Esophagus squamous epithelium (tissue), 5 donors: ENCODE measurements at places on chromosomes 2 and 18.

GRCh38 chr2:159759577-159759976 is 38.4 kb downstream of the CD302 start:
- no peak for DNase-seq

DNA sequence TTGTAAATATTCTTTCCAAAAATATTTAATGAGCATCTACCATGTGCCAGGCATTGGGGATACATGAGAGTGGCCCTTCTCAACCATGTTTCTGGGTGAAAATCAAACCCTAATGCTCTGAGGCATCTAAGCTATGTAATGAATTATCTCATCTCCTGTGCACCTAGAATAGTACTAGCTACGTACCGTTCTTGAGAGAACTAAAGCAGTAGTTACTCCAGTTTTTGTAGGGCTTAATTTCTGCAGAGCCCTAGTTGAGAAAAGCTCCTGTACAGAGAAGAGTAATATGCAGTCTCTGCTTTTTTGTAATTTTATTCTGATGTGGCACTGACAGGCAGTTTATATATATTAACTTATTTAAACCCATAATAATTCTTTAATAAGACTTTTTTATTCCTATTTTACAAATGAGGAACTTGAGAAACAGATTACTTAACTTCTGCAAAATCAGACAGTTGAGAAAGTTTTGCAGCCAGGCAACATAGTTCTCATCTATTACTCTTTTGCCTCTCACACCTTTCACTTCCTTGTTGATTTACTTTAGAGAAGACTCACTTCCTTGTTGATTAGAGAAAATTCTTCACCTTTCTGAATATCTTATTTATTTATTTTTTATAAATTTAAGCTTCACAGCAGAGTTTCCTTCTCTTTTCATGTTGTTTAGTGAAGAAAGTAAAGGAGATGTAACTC is 3.1 kb downstream of the SPOPL start:
- DNase-seq, result no peak

- no peak for DNase-seq
These were observed 20.3 kb upstream of the CYP1B1 start for GRCh38 chr2:38095996-38096861.

DNA sequence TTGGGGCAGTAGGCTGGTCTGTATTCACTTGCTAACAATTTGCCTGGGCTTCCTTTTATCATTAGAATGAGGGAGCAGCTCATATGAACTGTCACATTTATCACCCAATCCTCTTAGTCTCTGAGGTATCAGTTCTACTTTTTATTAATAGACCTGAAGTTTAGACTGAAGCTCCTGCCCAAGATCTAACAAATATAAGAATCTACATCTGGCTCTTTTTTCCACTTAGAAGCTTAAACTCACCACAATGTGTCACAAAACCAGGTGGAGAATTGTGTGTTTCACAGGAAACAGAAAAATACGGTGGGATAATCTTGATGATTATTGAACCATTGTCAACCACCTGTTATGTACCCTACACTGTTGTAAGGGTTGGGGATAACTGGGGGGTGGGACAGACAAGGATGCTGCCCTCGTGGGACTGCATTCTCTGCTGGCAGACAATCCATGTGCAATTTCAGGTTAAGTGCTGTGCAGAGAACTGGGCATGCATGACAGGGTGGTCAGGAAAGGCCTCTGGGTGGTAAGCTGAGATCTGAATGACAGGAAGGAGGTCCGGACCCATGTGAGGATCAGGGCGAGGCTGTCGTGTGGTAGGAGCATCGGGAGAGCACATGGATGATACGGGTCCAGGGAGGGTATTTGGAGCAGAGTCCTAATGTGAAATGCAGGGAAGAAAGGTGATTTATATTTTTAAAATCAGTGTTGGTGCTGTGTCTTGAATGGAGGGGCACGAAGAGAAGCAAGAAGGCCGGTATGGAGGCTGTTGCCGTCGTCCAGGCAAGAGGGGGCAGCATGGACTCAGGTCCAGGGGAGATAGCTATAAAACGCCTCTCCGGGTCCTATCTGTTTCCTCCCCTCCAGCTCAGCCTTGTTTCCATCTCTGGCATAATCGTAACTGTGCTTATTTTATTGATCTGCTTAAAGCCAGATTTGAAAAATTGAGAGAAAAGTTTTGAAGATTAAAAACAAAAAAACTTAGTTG is 17.6 kb downstream of the MYL12B start:
- DNase-seq, result no peak

DNA sequence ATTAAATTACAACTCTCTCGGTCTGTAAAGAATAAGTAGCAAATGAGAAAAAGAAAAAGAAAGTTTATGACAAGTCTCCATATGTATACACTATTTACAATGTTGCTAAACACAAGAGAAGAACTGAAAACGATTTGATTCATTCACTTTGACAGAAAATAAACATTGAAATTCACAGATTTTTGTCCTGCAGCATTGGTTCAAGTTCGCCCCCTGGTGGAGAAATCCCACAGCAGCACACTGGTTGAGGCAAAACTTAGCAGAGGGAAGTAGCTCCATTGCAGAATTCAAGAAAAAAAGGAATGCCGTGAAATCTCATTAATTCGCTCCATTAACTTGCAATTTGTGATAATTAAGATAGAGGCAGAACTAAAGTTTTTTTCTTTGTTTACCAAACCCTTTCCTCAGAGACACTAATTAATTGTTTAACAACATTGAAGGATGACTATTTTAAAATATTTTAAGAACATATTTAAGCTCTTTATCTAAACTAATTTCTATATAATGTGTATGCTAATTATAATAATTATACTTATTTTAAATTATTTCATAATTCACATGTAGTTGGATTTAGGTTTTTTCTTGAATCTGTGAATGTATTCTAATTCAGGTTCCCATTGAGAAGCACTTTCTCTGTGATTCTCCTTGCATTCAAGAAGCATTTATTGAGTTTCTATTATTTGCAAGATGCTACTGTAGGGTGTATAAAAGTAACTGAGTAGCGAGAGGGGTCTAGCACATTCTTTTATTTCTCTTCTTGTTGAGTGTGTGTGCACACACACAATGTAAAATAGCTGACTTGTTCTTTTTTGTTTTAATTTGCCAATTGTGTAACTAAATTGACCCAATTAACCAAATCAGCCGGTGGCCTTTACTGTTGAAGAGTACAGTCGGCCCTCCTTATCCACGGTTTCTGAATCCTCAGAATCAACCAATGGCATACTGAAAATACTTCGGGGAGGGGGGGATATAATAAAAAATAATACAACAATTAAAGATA is 74.1 kb downstream of the COL4A3 start:
- DNase-seq, result no peak

GRCh38 chr2:122885436-122885835 is 1130.0 kb downstream of the TSN start:
- DNase-seq, result no peak

DNA sequence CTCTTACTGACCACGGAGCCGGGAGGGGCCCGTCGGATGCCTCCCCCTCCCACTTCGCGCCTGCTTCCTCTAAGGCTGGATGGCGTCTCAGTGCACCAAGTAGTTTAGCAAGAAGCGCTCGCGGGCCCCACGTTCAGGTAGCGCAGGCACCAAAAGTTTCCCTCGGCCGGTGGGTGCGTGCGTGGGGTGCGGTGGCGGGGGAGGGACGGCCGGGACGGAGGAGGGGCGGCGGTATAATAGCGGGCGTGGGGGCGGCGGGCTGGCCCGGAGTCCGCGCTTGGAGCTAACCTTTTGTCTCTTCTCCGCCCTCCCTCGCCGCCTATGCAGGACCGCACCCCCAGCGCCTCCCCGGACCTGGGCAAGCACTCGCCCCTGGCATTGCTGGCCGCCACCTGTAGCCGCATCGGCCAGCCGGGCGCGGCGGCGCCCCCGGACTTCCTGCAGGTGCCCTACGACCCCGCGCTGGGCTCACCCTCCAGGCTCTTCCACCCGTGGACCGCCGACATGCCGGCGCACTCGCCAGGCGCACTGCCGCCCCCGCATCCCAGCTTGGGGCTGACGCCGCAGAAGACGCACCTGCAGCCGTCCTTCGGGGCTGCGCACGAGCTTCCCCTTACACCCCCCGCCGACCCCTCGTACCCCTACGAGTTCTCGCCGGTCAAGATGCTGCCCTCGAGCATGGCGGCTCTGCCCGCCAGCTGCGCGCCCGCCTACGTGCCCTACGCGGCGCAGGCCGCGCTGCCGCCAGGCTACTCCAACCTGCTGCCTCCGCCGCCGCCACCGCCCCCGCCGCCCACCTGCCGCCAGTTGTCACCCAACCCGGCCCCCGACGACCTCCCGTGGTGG is 1.0 kb downstream of the SP5 start:
- no peak for DNase-seq

DNA sequence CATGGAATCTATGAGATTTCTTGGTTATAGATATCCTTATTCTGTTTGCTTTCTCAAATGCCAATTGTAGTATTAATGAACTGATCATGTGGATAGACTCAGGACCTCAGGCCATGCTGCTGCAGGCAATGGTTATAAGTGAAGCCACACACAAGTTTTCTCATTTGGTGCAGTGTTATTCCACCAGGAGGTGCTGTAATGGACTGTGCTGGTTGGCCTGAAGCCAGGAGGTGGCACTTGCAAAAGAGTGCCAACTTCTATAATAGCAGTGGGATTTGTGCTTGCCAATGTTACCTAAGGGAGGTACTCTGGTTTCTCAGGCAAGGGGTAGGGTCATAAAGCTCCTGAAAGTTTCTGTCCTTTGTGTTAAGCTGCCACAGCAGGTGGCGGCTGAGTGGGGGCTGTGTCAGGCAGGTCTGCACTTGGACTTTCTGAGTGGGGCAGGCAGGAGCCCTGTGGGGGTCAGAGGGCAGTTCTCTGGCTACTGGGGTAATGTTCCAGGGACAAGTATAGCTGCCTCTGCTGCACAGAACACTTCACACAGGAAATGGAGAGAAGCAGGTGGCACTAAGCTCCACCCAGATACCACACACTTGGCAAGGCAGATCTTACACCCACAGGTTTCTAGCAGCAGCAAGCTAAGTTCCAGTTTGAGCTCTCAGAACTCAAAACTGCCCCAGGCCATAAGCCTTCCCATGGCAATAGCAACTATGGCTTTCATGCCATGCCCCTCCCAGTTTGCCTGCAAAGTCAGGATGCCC is 352.6 kb upstream of the CWC22 start:
- DNase-seq, result no peak

DNA sequence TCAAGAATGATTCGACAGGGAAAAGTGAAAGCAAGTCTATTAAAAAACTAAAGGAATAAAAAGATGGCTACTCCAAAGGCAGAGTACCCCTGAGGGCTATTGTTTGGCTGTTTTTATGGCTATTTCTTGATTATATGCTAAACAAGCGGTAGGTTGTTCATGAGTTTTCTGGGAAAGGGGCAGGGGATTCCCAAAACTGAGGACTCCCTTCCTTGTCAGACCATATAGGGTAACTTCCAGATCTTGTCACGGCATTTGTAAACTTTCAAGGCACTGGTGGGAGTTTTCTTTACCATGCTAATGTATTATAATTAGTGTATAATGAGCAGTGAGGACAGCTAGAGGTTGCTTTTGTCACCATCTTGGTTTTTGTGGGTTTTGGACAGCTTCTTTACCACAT is 474.9 kb upstream of the MC4R start:
- no peak for DNase-seq

GRCh38 chr2:26401739-26402541 is at the start of gene DRC1:
Gene DRC1, plus strand, starts transcription at chr2:26401920. Its CDS starts 70 bp downstream, at chr2:26401990.
- DNase-seq, result no peak

DNA sequence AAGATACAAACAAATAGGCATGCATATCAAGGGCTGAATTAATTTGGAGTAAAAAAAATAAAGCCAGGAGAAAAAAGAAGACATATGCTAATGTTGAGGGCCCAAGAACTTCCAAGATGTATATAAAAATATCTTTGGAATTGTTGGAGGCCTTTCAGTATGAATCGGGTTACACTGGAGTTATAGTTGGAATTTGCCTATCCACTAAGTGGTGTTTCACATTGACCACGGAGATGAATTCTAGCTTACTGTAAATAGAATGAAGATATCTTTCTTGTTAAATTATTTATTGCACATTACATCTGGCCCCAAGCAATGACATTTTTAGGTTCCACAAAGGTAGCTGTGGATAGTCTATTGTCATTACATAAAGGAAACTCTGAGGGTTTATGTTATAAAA is 38.5 kb upstream of the TRIB2 start:
- DNase-seq, result no peak

- DNase-seq, result no peak
These were observed 2110.3 kb upstream of the CELF4 start for GRCh38 chr18:39675906-39676305.

DNA sequence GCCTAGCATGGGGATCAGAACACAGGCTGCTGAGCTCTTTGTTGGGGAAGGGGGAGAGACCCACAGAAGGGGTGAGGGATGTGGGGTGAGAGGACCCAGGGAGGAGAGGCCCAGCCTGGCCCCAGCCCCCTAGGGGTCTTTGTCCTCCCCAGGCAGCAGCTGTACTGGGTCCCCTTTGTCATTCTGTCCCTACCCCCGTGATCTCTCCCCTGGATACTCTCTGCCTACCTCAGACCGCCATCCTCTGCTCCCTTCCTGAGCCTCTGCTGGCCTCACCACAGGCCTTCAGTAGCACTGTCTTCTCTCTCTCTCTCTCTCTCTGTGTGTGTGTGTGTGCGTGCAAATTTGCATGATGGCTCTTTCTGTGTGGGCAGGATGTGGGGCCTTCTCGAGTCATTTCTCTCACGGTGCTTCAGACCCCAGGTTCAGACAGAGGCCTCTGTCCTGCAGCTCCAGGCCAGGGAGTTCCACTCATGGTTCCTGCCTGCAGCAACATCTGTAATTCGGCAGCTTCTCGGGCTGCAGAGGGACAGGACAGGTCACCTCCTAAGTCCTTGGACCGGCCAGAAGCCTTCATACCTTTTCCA is 1.4 kb downstream of the PSD4 start:
- DNase-seq, result peak; percentile 17

- no peak for DNase-seq
These were observed 64.9 kb downstream of the SPRED2 start for GRCh38 chr2:65367524-65367923.

DNA sequence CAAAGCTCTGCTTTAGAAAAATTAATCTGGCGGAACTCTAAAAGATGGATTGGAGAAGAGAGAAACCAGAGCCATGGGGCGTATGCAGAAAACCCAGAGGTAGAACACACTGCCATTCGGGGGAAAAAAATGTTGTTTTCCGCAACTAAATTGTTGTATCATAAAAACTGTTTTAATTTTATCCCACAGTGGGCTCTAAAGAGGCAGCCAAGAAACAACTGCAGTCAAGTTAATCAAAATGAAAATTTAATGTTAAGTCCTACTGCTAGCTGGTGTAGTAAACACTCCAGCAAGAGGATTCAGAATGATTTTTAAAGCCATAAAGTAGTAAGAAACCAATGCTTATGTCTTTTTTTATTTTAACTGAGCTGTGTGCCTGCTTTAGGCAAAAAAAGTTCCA is 69.1 kb downstream of the GAREM1 start:
- DNase-seq, result no peak

GRCh38 chr18:56217406-56217805 is 421.0 kb downstream of the TXNL1 start:
- no peak for DNase-seq

- no peak for DNase-seq
These were observed 228.5 kb upstream of the SMIM21 start for GRCh38 chr18:75656035-75656434.

- DNase-seq, result no peak
These were observed 5.4 kb upstream of the SLC3A1 start for GRCh38 chr2:44269831-44270230.
